ENCODE measurements at places on chromosomes 4 and X. TPM values are rescaled to one million over a fixed set of nuclear protein-coding genes. Genes with fewer than 3 reads are reported as not detected.

GRCh38 chr4:5300283-5300682, 249.0 kb downstream of the STK32B start:
- DNase-seq = no peak

DNA sequence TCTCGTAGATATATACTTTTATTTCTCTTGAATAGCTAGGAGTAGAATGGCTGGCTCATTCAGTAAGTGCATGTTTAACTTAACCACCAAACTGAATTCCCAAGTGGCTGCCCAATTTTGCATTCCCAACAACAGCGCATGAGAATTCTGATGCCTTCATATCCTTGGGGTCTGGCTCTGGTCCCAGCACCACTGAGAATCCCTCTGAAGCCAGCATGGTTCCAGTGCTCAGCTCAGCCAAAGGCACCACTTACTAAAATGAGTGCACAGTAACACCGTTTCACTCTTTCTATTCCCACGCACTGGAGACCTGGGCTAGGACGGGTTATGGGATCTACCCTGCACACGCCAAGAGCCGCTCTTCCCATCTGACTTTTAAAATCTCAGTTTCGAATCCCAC, 60.4 kb downstream of the CASP3 start:
- no peak for DNase-seq

ITM2A gene
- polyA plus RNA-seq = 291 TPM

GRCh38 chr4:110165382-110166286, 32.8 kb downstream of the ELOVL6 start:
- peak; percentile 89 for DNase-seq

DNA sequence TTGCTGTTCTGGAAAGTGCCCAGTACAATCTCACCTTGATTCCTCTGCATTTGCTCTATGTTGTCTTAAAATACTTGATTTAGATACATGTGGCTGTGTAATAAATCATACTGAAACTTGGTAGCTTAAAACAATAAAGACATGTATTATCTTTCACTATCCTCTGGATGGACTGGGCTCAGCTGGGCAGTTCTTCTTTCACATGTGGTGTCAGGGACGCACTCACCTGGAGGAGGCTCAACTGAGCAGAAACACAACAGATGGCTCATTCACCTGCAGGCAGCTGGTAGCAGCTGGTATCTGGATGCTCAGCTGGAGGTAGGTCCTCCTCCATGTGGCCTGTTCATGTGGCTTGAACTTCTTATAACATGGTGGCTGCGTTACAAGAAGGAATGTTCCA, 563.8 kb upstream of the FRG1 start:
- no peak for DNase-seq

Measured in CD4-positive, CD25-positive, alpha-beta regulatory T cell (primary cell).